ENCODE measurements at places on chromosomes 16 and 17.
A peak's percentile ranks its signal among the peaks of the same experiment; 100 is the strongest.

DNA sequence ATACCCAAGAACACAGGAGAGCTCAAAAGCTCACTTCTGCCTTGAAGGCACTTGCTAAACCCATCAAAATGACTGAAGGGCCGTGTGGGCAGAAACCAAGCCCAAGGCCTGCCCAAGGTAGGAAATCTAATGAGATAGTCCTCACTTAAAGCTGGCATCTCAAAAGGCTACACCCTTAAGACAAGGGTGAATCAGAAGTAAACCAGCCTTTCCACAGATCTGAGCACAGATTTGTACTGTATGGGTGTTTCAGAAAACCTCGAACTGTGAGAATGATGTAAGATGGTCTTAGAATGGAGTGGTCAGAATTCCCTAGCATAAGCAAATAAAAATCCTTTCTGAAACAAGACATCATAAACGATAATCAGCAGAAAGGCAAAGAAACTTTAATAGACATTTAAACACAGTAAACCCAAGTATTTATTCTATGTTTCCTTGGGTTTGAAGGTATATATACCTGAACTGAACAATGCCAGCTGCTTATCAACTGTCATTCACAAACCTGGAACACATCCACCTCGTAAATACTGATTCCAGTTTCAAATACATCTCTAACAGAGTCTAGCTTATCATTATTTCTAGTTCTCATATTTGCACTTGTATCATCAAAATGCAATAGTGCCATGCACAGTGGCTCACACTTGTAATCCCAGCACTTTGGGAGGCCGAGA lies 37.8 kb downstream of the GLG1 start:
- DNase-seq: no peak

- DNase-seq: no peak
These were observed 593.5 kb downstream of the TOX3 start for GRCh38 chr16:51953286-51953985.

GRCh38 chr17:37744961-37745800 lies at the start of gene HNF1B:
HNF1B (minus strand) TSS chr17:37745059; CDS start chr17:37744884, 175 bp downstream.
- DNase-seq: peak; percentile 18

GRCh38 chr17:82332669-82333278 lies 792 bp downstream of the SECTM1 start:
- peak; percentile 47 for DNase-seq

DNA sequence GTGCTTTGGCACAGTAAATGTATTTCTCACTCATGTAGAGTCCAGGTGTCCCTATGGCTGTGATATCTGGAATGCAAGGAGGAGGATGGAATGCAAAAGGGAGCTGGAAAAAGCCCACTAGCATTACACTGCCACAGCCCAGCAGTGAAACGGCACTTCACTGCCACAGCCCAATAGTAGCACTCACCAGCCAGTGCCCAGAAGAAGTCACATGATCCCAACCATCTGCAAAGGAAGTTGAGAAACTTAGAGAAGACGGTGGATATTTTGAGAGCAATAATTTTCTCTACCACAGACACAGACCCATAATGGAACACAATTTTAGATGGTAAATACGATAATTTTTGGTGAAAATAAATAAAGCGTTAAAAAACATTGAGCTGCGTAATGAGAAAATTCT lies 51.8 kb downstream of the C16orf82 start:
- no peak for DNase-seq
